ENCODE measurements at places on chromosomes 13 and 19. TPM values are rescaled to one million over a fixed set of nuclear protein-coding genes. Genes with fewer than 3 reads are reported as not detected.

MUC16 gene
- total RNA-seq = not detected

FLT3LG gene
- 280 TPM for total RNA-seq

OSCAR gene
- 0.42 TPM for total RNA-seq

YJEFN3 gene
- total RNA-seq = 10.6 TPM

GARIN5A gene
- total RNA-seq = not detected

NLRP7 gene
- total RNA-seq = not detected

SLC25A15 gene
- 13.4 TPM for total RNA-seq

CEACAM20 gene
- total RNA-seq = not detected

OR10H1 gene
- total RNA-seq = not detected

OVOL3 gene
- total RNA-seq = not detected

DNA sequence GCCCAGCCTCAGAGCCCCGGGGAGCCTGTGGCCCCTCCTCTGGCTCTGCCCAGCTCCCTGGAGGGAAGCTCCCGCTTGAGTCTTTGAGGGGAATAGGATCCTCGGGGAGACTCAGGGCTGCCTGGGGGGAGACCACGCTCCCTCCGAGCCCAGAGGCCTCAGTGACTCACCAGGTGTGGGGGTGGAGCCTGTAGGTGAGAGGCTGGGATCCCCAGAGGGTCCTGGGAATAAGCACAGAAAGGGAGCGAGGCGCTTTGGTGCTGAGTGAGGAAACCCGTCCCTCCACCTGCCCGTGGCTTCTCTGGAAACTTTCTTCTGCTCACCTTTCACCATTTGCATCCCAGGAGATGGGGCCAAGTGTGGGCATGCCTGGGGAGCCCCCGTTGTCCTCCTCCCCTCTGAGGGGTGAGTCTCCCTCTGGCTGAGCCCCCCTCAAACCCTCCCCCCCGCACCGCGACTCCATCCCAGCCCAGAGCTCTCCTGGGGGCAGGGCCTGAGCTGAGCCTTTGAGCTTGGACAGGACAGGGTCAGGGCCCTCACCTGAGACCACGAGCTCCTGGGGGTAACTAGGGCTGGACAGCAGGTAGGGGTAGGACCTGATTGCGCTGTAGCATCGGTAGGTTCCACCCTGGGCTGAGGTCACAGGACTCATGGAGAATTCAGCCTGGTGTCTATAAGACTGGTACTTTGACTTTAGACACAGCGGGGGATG is 2.7 kb downstream of the LILRB5 start:
- DNase-seq = no peak

DNA sequence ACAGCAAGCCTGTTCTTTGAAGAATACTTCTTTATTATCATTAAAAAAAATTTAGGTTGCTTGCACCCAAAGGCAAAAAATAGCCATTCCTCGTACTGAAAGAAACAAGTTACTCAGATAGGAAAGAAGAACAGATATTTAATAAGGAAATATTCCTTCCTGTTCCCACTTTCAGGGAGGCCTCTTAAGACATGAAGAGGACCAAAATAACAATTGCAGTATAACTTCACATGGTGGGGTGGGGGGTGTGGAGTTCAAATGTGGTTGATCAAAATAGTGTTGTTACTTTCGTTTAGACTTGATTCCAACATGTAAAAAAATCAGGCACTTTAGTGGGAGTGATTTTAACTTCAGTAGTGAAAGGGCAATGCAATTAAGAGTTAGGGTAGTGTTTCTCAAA is 3.6 kb downstream of the RGCC start:
- DNase-seq = no peak

DNA sequence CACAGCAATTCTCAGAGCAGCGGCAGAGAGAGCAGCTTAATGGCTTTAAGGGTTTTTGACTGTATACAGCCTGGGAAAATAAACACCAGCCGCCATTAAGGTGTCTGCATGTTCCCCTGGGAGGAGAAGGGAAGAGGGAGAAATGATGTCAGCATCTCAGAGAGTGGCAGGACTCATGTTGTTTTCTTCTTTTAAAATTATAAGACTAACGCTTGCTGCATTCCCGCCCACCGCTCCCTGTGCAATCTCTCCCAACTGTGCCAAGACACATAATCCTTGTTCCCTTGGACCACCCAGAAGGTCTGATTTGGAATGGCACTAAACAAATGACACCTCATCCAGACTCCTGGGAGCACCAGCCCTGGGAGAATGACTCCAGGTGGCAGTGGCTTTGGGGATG is 27.7 kb upstream of the FAM216B start:
- no peak for DNase-seq

DNA sequence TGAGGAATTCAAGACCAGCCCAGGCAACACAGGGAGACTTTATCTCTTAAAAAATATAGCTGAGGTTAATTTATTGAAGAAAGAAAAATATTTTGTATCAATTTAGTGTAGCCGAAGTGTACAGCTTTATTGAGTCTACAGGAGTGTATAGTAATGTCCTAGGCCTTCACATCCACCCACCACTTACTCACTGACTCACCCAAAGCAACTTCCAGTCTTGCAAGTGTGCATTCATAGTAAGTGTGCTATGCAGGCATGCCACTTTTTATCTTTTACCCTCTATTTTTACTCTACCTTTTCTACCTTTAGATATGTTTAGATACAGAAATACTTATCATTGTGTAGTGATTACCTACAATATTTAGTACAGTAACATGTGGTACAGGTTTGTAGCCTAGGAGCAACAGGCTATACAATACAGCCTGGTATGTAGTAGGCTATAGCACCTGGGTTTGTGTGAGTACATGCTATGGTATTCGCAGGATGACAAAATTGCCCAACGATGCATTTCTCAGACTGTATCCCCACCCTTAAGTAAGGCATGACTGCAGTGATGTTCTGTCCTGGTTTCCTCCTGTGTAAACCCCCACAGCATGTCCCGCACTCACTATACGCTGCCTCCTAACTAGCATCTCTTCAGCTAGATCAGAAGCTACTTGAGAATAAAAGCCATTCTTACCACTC is 15.3 kb upstream of the ATP12A start:
- DNase-seq = no peak

DNA sequence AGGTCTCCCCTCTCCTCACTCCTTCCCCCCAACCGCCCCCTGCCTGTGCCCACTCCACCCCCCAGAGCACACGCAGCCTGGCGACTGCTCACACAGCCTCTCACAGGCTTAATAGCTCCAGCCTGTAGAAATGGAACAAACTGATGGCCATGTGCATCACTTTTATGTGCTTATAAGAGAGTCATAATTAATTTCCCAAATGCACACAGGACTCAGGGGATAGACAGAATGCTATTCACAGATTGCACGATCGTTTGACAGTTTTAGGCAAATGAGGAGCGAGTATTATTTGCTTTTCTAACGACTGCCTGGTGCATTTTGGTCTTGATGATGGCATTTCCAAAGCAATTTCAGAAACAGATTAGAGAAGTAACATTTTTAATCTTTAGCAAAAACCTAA is 97.7 kb upstream of the VSTM2B start:
- no peak for DNase-seq

DNA sequence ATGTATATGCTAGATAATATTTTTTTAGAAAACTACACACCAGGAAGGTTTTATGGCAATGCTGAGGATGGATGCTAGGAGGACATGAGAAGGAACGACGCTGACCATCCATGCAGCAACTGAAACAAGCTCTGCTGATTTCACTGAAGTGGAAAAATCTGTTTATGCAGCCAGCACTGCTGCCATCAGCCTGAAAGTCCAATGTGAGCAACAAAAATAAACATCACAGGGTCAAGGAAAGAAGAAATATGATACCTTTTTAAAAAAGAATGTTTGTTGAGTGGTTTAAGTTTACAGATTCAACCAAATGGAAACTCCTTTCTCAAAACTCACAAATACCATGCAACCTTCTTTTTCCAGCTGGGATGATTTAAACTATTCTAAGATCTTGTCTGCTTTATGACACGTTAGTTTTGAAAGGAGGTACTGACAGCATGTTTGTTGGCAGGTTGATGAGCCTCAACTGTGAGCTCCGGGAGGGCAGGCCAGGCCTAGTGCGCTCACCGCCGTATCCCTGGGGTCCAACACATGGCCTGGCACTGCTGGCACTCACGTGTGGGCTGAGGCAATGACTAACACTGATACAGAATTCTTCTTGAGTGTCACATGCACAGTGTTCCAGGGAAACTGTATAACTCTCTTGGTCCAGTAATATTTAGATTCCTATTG is 46.8 kb downstream of the LATS2 start:
- no peak for DNase-seq

- DNase-seq = peak; percentile 71
Observed at GRCh38 chr19:41426952-41427646, at the start of gene B3GNT8. Gene B3GNT8 (minus strand): TSS chr19:41427374. CDS start chr19:41426778, 596 bp downstream.

DNA sequence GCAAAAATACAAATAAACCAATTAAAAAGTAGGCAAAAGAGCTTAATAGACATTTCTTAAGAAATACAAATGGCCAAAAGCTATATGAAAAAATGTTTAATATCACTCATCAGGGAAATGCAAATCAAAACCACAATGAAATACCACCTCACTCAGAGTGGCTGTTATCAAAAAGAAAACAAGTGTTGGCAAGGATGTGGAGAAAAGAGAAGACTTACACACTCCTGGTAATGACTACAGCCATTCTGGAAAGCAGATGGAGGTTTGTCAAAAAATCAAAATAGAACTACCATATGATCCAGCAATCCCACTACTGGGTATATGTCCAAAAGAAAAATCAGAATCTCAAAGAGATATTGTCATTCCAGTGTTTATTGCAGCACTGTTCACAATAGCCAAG is 223.5 kb upstream of the SLC10A2 start:
- DNase-seq = no peak

DNA sequence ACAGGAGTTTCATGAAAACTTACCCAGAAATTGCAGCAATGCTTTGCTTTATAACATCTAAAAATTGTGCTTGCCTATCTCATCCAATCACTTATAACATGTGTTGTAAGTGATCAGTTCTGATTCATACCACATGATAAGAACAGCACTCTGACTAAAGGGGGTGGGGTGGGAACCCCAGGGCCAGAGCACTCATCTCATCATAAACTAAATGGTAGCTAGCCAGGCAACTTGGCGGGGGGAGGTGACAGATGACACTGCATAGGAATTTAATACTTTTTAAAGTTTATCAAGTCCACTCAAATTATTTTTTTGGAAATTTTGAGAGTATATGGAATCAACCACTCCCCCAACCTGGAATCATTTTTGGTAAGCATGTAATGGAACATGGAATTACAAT is 42.1 kb downstream of the FOXO1 start:
- DNase-seq = no peak

Data from activated CD8-positive, alpha-beta T cell treated with anti-CD3 and anti-CD28 coated beads, Interleukin-2, amount 10 ng/mL, durations not matched to agents 7 days and 5 days (primary cell).